ENCODE measurements at places on chromosomes 16 and 17.

GRCh38 chr16:27377666-27378485 lies 24.1 kb upstream of the IL21R start:
- no peak for DNase-seq

DNA sequence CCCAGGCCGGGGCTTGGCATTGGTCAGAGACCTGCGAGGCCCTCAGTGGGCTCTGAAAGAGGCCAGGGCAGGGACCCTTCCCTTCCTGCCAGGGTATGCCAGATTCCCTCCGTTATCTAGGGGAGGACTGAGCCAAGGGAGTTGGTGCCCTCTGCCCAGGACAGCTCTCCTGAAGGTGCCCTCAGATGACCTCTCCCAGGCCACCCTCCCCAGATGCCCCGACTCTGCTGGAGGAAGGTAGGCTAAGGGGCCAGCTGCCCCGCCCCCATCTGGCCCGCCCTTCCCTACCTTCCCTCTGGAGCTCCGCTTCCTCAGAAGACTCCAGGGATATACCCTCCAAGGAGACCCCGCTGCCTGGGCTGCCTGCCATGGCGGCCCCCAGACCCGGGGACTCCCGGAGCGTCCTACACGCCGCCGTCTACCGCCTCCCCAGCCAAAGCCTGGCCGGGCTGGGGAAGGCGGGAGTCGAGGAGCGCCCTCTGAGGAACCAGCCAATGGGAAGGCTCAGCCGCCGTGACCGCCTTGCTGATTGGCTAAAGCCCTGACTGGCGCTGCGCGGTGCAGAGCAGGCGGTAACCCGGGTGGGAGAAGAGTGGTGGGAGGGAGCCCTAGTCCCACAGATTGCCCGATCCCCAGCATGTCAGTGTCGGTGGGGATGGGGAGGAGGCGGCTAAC lies 7.0 kb downstream of the MPP2 start:
- DNase-seq: no peak

- DNase-seq: no peak
Measured at GRCh38 chr16:48101069-48101674, 54.6 kb downstream of the ABCC12 start.

GRCh38 chr17:8354236-8354635 lies 14.6 kb downstream of the ODF4 start:
- DNase-seq: no peak

GRCh38 chr16:86628614-86629013 lies 50.3 kb downstream of the FOXL1 start:
- DNase-seq: no peak

DNA sequence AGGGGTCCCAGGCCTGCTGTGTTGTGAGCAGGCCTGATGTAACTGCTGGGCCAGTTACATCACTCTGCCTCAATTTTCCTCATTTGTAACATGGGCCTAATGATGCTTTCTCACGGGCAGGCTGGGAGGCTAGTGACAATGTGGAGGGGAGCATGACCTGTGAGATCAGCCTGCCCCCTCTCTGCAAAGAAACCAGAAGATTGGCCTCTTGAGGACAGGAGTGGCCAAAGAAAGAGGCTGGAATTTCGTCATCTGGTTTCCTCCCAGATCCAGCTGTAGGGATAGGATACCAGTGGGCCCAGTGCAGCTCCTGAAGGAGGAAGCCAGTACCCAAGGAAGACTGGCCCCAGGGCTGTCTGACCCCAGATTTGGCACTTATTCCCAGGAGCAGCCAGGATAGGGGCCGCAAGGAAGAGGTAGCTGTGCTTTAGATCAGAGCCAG lies 615 bp upstream of the SREBF1 start:
- DNase-seq: no peak

All from brain pericyte (primary cell).